ENCODE measurements at places on chromosomes 2 and 18.

DNA sequence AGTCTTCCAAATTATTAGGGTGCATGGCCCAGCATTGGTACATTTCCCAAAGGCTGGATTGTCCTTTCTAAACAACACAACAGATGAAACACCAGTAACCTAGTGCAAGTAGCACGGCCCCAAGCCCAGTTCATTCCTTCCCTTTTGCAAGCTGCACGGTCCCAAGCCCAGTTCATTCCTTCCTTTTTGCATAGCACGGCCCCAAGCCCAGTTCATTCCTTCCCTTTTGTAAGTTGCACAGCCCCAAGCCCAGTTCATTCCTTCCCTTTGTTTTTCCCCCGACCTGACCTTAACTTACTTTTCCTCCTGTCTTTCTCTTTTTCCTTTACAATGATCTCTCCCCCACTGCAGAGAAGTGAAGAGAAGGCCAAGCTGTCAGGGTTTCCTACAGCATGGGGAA, 60.9 kb downstream of the C18orf63 start:
- no peak for DNase-seq

- DNase-seq: peak; percentile 23
These were observed 61.0 kb downstream of the GRB14 start for GRCh38 chr2:164560181-164560792.

GRCh38 chr2:120436460-120436739, 90.5 kb downstream of the INHBB start:
- DNase-seq: no peak

GRCh38 chr2:121810959-121811853, 55.8 kb downstream of the TSN start:
- DNase-seq: peak; percentile 62

DNA sequence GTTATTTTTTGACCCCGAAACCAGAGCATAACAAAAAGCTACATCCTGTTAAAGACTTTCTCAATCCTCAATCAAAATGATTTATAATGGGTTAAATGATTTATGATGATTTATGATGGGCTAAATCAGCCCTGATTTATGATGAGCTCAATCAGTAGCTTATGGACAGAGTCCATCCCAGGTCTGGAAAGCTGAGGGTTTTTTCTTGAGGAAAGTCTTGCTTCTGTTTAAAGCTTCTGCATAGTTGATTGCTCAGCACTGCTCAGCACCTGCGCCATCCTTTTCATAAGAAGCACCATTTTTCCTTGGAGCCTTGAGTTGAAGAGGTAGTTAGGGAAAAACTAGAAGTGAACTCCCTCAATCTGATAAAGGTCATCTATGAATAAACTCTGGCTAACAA, 356.8 kb downstream of the CYRIA start:
- DNase-seq: no peak

GRCh38 chr2:23554054-23554697, 169.2 kb downstream of the KLHL29 start:
- no peak for DNase-seq

- DNase-seq: no peak
These were observed 67.2 kb upstream of the PELI1 start for GRCh38 chr2:64211276-64211921.

- no peak for DNase-seq
These were observed 14.0 kb downstream of the SERTAD2 start for GRCh38 chr2:64639691-64640090.

DNA sequence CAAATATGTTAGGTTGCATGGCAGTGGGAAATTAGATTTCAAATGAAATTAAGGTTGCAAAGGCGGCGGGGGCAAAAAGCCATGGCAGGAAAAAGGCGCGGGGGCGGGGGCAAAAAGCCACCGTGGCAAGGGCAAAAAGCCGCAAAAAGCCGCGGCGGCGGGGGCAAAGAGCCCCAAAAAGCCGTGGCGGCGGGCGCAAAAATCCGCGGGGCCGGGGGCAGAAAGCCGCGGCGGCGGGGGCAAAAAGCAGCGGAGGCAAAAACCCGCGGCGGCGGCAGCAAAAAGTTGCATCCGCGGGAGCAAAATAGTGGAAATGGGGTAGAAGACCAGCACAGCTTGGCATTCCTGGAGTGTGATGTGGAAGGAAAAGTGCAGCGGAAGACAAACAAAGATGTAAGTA, 417.1 kb downstream of the ANKRD30B start:
- no peak for DNase-seq

GRCh38 chr18:57210107-57210715, 63.3 kb downstream of the BOD1L2 start:
- DNase-seq: peak; percentile 72

DNA sequence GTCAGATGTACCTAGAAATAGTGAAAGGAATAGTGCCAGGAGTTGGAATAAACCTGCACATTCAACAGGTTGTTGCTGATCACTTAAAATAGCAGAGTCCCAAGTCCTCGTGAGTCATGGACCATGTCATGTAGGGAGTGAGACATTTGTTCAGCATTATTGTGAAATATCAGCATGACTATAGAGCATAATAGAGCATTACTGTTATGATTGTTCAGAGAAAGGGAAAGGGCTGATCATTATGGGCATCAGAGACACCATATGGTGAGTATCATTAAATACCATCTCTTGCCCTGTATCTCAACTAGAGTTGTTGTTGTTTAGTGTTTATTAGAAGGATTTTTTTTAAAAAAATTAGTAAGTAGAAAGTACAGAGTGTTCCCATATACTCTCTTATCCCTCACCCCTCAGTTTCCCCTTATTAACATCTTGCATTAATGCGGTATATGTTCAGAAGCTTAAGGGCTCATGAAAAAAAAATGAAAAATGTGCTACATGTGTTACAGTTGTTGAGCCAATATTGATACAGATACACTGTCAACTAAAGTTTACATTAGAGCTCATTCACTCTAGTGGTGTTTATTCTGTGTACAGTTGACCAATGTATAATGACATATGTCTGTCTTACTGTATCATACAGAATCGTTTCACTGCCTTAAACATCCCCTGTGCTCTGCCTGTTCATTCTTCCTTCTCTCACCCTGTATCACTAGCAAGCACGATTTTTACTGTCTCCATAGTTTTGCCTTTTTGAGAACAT, 5.7 kb downstream of the ELAC1 start:
- peak; percentile 44 for DNase-seq
